Mesangial cell (primary cell): ENCODE measurements at places on chromosomes 5 and 9. TPM values are rescaled to one million over a fixed set of nuclear protein-coding genes. Genes with fewer than 3 reads are reported as not detected.

The CDK7 gene
- total RNA-seq: 28.5 and 42.3 TPM in 2 replicates

The VLDLR gene
- 12.2 and 28.8 TPM in 2 replicates for total RNA-seq

The PCDHB12 gene
- total RNA-seq: under 0.01 and 0.25 TPM in 2 replicates

The BTNL8 gene
- total RNA-seq: not detected in 2 replicates
